Activated CD8-positive, alpha-beta memory T cell treated with anti-CD3 and anti-CD28 coated beads, Interleukin-2, amount 10 ng/mL, durations not matched to agents 7 days and 5 days (primary cell): ENCODE measurements at places on chromosomes 2 and 18.
A peak's percentile ranks its signal among the peaks of the same experiment; 100 is the strongest.

- DNase-seq: no peak
These were observed 15.3 kb downstream of the UNC50 start for GRCh38 chr2:98623657-98624056.

DNA sequence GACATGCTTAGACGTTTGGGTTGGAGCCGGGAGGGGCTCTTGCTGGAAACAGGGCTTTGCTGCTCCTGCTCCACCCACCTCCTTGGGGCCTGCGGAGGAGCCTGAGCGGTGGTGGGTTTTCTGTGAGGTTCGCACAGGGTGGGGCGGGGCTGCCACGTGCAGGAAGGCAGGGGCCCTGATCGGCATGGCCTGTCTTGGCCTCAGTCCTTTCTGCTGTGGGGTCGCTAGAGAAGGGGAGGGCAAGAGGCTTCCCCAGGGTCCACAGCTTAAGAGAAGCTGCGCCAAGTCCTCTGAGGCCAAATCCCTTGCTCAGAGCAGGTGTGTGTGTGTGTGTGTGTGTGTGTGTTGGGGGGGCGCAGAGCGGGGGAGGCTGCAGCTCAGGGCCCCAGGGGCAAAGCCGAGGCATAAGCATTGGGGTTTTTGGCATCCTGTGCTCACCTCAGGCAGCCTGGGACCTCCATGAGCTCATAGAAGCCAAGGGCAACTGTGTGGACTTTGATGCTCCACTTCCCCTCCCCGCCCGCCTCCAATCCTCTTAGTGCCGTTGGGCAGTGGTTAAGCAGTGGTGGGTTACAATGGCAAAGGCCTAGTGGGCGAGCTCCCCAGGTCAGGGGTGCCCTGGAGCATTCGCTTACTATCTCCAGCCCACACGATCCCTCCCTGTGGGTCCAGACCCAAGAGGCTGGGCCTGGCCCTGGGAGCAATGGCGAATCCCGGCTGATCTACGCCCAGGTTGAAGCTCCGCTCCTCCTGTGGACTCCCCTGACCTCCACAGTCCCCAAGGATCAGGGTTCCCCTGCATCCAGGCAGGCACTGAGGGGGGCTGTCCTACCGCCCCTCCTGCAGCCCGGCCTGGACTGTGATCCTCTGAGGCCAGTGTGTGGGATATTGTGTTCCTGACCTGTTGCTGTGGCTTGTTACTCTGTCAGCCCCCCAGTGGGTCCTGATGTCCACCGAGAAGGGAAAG is 28.9 kb downstream of the TOGARAM2 start:
- peak; percentile 81 for DNase-seq

DNA sequence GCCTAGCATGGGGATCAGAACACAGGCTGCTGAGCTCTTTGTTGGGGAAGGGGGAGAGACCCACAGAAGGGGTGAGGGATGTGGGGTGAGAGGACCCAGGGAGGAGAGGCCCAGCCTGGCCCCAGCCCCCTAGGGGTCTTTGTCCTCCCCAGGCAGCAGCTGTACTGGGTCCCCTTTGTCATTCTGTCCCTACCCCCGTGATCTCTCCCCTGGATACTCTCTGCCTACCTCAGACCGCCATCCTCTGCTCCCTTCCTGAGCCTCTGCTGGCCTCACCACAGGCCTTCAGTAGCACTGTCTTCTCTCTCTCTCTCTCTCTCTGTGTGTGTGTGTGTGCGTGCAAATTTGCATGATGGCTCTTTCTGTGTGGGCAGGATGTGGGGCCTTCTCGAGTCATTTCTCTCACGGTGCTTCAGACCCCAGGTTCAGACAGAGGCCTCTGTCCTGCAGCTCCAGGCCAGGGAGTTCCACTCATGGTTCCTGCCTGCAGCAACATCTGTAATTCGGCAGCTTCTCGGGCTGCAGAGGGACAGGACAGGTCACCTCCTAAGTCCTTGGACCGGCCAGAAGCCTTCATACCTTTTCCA is 1.4 kb downstream of the PSD4 start:
- peak; percentile 95 for DNase-seq

DNA sequence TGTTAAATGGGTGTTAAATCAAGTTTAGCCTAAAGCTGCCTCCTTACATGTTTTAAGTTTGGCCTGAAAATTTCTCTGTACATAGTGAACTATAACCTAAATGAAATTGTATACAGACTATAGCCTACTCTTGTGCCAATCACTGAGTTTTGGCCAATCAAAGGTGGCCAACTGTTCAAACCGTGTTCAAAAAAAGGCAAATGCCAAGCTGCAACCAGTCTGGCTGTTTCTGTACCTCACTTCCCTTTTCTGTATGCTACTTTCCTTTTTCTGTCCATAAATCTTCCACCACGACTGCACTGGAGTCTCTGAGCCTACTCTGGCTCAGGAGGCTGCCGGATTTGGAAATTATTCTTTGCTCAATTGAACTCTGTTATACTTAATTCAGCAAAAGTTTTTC is 121.0 kb downstream of the SPOPL start:
- DNase-seq: no peak

DNA sequence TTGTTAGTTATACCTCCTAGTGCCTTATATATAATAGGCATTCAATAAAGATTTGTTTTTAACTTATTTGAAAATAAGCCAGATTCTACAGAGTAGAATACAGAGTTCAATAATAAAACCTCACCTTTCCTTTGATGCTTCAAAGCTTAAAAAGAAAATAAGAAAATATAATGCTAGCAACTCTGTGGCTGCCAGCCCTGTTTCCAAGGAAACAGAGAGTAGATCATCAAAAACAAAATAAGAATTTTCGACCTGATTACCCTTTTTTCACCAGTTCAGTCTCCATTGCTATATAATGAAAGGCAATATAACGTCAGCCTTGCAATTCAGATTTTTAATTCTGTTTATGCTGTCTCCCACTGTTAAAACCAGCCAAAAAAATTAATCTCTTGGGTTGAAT is 8.9 kb upstream of the PGAP1 start:
- no peak for DNase-seq

DNA sequence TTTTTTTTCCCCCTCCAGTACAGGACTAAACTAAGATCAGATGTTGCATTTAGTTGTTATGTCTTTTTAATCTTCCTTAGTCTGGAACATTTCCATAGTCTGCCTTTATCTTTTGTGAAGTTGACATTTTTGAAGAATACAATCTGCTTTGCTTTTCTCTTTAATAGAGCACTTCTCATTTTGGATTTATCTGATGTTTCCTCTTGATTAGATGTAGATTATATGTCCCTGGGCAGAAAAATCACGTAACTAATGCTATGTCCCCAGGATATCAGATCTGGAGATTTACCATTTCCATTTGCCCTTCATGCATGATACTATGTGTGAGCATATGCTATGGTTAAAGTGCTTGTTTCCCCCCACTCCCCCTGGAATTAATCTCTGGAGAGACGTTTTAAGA is 6.2 kb downstream of the ZNF638 start:
- DNase-seq: no peak

DNA sequence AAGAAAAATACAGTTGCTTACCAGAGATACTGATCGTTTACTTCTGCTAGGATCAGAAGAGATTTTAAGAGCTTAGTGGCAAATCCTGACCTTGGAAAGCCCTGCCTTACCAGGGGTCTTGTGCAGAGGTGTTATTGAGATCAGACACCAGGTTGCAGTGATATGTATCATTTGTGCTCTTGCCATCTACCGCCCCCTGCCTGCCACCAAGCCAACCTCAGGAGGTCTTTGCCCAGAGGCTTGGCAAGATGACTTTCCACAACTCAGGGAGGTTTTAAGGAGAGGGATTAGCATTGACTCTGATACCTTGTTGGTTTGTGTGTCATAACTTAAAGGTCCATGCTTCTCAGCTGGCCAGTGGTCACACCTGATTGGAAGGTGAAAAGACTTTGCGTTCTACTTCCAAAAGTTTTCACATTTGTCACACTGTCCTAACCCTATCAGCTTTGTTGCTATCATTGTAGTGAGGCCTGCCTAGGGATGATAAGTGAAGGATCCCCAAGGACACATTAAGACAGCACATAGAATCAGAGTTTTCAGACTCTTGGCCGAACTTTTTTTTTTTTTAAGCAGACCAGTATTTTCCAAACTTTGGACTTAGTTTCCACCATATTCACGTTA is 46.2 kb upstream of the MGAT5 start:
- DNase-seq: peak; percentile 69

DNA sequence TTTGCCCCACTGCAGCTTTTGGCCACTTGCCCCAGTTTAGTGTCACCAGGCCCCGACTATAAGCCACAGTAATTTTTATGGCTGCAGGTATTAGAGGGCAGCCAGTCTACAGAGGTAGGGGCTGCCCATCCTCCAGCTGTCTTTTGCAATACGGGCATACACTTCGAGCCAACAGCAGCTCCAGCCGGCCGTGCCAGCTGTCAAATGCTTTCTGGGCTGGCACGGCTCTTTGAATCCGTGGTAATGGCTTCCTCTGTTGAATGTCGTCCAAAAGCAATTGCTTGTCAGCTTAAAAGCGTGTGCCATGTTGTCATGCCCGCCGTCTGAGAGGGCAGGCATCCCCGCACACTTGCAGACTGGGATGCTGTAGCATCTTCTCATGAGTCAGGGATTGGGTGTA is 41.3 kb downstream of the BCL2L11 start:
- peak; percentile 15 for DNase-seq

DNA sequence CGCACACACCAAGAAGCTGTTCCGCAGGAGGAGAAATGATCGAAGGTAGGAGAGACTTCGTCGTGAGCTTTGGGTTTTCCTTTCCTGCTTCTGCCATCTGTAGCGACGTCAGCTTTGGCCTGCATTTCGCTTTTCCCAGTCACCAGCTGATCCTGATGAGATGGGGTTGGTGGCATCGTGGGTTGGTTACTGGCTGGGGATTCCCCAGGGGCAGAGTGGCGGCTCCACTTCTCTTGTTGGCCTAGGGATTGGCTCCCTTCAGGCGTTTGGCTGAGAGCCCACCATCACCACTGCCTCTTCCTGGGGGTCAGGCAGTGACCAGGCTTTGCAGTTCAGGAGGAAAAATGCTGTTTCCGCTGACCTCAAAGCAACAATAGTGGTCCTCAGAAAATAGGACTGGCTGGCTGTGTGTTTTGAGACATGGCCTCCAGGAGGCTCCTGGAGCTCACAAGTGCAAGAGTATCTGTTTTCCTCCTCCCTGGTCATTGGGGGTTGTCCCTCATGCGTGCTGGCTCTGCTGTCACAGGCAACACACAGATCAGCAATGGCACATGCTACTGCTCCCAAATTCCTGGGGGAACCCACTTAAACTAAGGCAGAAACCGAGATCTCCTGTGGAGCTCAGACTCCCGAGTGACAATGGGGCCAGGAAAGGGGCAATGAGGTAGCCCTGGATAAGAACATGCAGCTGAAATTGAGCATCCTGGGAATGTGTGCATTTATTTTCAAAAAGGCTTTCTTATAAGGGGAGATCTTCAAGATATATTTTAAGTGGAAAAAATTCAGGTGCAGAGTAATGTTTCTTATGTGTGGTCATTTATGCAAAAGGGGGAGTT is 173.0 kb downstream of the CTIF start:
- no peak for DNase-seq

DNA sequence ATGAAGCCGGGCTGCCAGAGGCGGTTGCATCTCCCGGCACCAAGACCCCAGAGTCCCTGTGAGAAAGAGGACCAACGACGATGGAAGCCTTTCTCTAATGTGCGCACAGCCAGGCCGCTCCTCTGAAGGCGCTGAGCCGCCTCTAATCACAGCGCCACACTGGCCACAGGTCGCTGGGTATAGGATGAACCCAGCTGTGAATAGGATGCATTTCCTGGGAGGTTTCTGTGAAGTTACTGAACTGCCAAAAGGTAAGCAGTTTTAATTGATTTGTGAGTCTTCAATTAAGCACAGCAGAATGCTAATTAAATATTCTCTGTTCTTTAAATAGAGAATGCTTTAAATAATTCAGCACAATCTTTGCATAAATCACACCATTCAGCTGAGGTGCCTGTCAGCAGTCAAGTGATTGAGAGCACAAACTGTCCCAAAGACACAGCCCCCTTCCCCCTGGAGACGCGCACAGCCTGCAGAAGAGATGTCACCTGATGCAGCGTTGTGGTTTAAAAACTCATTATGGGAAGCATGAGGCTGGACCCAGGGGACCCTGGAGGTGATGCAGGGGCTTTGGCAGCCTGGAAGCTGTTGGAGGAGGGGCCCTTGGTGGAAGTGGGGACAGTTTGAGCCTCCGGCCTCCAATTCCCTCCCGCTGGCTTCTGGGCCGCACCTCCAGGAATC is 98.1 kb downstream of the RTP5 start:
- DNase-seq: no peak

DNA sequence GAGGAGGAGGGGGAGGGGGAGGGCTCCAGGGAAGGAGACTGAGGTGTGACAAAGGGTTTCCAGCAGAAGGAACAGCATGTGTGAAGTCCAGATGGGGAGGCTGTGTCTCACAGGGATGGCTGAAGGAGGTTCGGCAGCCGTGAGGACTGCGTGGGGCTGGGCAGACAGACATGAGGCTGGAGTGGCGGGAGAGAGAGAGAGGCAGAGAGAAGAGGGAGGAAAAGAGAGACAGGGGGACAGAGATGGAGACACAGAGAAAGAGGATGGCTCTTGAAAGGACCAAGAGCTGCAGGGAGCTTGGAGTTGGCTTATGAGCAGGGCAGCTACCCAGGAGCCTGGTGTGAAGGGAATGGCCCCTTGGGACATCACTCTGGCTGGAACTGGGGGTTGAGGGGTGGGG is 138.9 kb upstream of the ASB18 start:
- no peak for DNase-seq

- no peak for DNase-seq
These were observed 667.6 kb upstream of the SLC8A1 start for GRCh38 chr2:41119489-41119888.

- DNase-seq: peak; percentile 56
These were observed 46.9 kb downstream of the NAB1 start for GRCh38 chr2:190695739-190696138.

- no peak for DNase-seq
These were observed 46.8 kb upstream of the FAM98A start for GRCh38 chr2:33645861-33646260.

GRCh38 chr2:85998071-85998991 is 107.4 kb downstream of the POLR1A start:
- no peak for DNase-seq

GRCh38 chr2:111638274-111638877 is 245.6 kb downstream of the ANAPC1 start:
- DNase-seq: no peak

GRCh38 chr2:158457826-158458616 is 1.3 kb downstream of the PKP4 start:
- no peak for DNase-seq
